SHP77 (cell line): ENCODE measurements at places on chromosomes 1 and 21.

DNA sequence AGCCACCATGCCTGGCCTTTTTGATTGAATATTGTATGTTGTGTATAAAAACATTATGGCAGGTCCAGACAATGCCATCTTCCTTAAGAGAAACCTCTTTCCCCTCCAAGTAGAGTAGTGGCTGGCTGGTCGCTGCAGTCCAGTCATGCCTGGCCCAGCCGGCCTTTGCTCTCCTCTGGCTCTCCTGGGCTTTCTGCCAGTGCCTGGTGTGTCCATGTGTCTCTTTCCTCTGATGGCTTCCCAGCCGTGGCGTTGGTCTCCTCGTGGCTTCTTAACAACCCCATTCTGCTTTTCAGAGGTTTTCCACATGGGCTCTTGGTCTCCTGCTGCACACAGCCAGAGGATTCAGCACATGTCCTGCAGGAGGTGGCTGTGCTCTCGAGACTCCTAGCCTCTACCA, 58.7 kb downstream of the DIP2A start:
- DNase-seq = no peak

DNA sequence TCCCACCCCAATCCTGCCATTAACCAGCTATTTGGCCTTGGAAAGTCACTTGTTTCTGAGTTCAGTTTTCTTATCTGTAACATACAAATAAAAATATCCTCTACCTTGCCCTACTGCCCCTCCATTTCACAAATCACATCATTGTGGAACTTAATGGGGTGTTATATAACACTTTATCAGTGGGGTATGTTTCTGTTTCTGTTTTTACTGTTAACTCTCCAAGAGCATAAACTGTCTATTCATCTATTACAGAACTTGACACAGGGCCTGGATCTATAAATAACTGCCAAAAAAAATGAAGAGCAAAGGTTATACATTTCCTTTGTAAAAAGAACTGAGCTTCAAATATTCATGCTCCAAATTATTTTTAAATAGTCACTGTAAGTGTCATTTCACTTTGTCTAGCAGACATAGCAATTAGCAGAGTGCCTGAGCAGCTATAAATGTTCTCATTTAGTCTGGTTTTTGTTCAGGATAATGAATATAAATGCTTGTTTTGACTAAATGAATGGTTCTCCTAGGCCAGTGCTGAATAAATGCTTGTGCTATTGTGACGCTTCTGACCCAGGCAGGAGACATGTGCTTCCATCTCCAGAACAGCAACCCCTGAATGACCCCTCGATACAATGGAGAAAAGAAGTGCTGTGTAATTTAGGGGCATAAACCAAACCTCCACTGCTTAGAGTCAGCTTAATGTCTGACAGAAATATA, 7.4 kb downstream of the PIGM start:
- DNase-seq = no peak

DNA sequence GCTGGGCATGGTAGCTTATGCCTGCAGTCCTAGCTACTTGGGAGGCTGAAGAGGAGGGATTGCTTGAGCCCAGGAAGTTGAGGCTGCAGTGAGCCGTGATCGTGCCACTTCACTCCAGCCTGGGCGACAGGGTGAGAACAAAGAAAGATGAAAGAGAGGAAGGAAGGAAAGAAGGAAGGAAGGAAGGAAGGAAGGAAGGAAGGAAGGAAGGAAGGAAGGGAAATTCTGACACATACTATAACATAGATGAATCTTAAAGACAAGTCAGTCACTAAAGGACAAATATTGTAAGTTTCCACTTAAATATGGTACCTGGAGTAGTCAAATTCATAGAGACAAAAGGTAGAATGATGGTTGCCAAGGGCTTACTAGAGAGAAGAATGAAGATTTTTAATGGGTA, 108.0 kb upstream of the CACHD1 start:
- no peak for DNase-seq

- DNase-seq = no peak
These were observed 127.2 kb downstream of the FOXD2 start for GRCh38 chr1:47565092-47565491.

- DNase-seq = no peak
These were observed 8.5 kb downstream of the CHML start for GRCh38 chr1:241631674-241632073.

GRCh38 chr1:7406641-7407543, 364.2 kb upstream of the VAMP3 start:
- no peak for DNase-seq

DNA sequence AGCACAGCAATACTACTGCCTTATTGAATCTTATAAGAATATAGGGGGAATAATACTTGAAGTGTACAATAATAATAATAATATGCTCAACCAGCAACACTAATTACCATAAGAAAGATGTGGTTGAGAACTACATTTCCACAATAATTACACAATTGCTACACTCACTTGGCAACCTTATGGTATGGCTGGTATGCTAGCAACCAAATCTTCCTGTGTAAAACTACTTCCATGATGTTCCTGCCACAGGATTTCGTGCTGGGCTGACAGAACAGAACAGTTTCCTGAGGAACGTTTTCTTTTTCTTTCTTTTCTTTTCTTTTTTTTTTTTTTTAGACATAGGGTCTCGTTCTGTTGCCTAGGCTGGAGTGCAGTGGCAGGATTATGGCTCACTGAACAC, 50.6 kb downstream of the KIF26B start:
- no peak for DNase-seq

GRCh38 chr1:156864796-156865195, 4.1 kb downstream of the NTRK1 start:
- DNase-seq = no peak

DNA sequence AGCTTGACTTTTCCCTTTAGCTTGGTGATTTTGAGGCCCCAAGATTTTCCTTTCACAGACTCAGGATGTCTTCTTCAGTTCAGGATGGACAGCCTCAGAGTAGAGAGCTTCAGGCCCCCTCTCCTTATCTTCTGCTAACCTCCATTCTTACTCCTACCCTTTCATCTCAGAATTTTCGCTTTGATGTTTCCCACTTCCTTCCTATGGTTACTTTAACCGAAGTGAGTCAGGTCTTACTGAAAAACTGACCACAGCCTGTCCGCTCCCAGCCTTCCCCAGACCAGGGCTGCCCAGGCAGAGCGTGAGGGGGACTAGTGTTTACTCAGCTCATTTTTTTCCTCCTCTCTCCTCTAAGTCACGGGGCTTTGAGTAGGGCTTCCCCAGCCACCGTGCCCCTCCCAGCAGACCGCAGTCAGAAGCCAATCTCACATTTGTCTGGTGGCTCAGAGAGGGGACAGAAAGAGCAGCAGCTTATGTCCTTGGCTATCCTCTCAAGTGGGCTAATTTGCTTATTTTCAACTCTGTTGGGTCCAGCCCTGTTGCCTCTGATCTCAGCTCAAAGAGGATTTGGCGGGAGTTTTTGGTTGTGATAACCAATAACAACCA, 4.2 kb upstream of the IL19 start:
- DNase-seq = no peak

DNA sequence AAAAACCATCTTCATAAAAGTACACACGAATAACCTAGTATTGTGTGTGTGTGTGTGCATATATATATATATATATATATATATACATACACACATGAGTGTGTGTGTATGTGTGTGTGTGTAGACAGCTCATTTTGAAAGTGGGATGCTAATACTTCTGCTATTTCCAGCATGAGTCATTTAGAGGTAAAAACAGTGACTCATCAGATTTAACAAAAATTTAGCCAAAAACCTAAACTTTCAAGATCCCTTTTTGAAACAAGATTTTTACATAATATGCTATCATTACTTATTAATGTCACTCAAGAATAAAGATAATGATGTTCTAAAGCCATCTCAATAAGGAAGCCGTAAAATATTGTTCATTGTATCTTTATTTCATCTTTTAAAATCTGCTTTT, 35.6 kb upstream of the ADGRL4 start:
- no peak for DNase-seq

DNA sequence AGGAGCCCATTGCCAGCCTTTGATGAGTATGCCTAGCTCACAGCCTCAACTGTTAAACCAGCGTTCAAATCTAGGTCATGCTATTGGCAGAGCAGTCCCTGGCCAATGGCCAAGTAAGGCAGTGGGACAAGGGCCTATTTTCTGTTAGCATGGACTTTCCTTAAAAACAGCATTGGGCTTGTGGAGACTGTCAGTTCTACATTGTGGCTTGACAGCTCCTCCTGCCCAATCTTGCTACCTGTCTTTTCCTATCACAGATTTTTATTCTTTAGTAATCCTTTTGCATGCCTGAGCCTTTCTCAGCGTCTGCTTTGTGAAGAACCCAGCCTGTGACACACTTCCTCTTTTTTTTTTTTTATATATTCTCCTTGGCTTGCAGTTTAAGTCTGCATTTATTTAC, 56.4 kb downstream of the DIP2A start:
- peak; percentile 2 for DNase-seq

DNA sequence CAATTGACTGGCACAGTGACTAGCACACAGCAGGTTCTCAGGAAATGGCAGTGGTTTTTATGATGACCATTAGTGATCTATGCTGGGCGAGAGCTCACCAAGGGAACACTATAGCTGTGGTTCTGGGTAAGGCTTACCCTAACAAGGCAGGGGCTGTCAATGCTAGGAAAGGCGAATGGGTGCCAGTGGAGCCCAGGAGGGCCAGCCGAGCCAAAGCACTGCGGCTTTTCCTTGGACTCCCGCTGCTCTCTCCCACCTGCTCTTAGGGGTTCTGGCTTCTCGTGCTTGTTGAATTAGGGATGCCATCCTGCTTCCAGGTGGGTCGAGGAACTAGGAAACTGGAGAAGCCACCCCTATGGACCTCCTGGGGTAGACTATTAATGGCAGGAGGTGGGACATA, 10.0 kb upstream of the A3GALT2 start:
- DNase-seq = no peak

GRCh38 chr21:15421947-15422346, 307.8 kb upstream of the USP25 start:
- no peak for DNase-seq

DNA sequence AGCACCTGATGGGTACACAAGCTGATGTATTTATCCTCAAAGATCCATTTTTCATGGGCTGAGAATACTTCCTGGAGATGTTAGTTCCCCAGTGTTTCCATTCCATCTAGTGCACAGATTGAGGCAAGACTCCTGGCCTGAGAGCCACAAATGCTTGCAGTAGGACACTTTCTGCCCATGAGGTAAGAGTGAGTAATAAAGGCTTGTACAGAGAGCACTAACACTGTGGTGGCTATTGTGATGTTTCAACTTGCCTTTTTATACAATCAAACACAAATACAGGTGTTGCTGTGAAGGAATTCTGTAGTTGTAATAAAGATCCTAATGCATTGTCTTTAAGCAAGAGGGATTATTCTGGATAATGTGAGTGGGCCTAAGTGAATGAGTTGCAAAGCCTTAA, 186.1 kb upstream of the ADAMTS5 start:
- no peak for DNase-seq

- no peak for DNase-seq
These were observed 759.0 kb upstream of the ADAMTS5 start for GRCh38 chr21:27725916-27726315.

GRCh38 chr1:64171797-64172281, 31.6 kb upstream of the UBE2U start:
- DNase-seq = no peak
